ENCODE measurements at places on chromosomes 12 and 14. TPM values are rescaled to one million over a fixed set of nuclear protein-coding genes. Genes with fewer than 3 reads are reported as not detected.

Gene ZFHX2
- 0.16 TPM for total RNA-seq

Gene CAPZA3
- total RNA-seq: not detected

Gene SLCO1B1
- total RNA-seq: not detected

Gene GCH1
- total RNA-seq: 46.0 TPM

Gene INTS13
- 21.2 TPM for total RNA-seq

Gene EID3
- total RNA-seq: 12.2 TPM

GRCh38 chr14:37988472-37988871 lies 219.2 kb upstream of the SSTR1 start:
- DNase-seq: no peak

GRCh38 chr12:72276181-72276805 lies 4.1 kb downstream of the TRHDE start:
- DNase-seq: no peak

GRCh38 chr12:90548595-90548994 lies 406.4 kb downstream of the CCER1 start:
- no peak for DNase-seq

GRCh38 chr14:96239711-96240141 lies 16.3 kb upstream of the BDKRB1 start:
- DNase-seq: no peak

- no peak for DNase-seq
Observed at GRCh38 chr12:122820838-122821271, 14.4 kb upstream of the HIP1R start.

- DNase-seq: no peak
Observed at GRCh38 chr14:99094901-99095300, 177.1 kb downstream of the BCL11B start.

DNA sequence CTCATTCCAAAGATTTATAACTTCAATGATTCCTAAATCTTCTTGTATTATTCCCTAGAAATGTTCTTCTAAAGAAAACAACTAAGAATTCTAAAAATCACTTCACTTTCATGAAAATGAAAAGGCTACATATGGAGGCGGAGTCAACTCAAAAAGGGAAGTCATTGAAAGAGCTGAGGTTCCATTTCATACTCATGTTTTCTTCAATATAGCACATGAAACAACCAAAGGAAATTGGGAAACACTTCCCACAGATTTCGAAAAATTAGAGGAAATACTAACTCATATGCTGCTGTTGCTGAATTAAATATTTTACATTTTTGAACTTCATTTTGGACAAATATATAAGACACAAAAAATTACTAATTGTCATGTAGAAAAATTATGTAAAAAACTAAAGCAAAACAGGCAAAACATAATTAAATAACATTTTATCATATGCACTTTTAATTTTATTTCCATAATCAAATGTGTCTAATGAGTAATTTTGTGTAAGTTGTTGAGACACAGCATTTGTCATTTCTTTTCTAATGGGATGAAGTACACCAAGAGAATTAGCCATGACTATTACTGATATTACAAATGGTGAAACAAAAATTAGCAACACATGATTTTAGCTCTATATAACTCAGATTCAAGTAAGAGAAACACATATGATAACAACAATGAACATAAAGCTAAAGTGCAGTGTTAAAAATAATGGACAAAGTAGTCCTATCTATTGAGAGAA lies at the start of gene CD163:
Gene CD163 (minus strand): TSS at position 92 of the 730 bp plus-strand sequence. CDS start 87 bp downstream, at position 5.
- DNase-seq: no peak

DNA sequence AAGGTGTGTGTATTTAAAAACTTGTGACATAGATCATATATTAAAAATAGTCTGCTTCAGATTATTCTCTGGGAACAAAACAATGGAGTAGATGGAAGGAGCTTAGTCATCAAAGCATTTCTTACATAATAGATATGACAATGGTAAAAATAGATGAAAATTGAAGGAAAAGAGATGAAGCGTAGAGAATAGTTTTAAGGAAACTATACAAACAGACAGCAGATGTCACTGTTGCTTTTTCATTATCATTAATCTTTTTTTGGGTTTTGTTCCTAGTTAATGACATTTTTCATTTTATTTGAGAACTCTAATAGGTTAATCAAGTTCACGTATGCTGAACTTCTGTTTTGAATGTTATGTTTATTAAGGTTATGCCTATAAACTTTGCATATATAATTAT lies 149.2 kb upstream of the FBXO33 start:
- DNase-seq: no peak

DNA sequence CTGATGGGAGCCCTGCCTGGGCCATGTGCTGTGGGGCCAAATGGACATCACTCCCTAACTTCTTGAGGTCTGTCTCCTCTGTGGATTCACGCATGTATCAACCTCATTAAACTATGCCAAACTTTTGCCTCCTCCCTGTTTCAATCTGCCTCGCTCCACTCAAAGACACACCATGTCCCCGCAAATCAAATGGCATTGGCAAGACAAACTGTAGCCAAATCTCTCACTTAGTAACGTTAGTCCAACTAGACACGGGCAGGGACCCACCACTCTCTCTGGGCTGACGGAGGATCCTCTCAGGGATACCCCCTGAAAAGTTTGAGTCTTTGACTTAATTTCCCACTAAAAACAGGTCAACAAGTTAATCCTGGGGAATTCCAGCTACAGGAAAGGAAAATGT lies 8.0 kb downstream of the ZBTB39 start:
- no peak for DNase-seq

GRCh38 chr12:106031761-106032622 lies 106.8 kb downstream of the NUAK1 start:
- DNase-seq: no peak

GRCh38 chr14:49497725-49498348 lies 88.3 kb downstream of the RPS29 start:
- DNase-seq: no peak

- no peak for DNase-seq
Observed at GRCh38 chr14:94227029-94227428, 52.9 kb downstream of the PPP4R4 start.

DNA sequence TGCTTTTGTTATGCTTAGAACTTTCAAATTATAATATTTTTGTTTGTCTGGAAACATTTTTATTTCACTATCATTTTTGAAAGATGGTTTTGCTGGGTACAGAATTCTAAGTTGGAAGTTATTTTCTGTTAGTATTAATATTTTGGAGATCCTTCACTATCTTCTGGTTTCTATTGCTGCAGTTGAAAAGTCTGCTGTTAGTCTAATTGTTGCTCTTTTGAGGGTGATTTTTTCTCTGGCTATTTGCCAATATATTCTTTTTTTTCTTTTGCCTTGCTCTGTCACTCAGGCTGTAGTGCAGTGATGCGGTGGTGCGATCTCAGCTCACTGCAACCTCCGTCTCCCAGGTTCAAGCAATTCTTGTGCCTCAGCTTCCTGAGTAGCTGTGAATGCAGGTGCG lies 28.2 kb upstream of the ARID2 start:
- DNase-seq: no peak

DNA sequence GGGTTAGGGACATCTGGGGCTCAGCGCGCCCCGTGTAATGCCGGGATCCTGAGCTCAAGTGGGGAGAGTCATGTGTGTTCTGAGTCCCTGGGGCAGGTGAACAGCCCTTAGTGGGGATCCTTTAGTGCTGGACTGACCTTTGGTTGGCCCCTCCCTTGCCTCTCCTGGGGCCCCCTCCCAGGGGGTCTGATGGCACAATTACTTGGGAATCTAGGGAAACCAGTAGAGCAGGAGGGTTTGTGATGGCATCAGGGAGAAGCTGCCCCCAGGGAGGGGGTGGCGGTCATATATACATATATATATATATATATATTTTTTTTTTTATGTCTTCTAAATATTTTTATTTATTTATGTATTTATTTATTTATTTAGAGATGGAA lies at the start of gene MORN3:
Gene MORN3 (minus strand): TSS at position 134 of the 380 bp plus-strand sequence. CDS start 171 bp downstream, outside the sequence.
- no peak for DNase-seq

DNA sequence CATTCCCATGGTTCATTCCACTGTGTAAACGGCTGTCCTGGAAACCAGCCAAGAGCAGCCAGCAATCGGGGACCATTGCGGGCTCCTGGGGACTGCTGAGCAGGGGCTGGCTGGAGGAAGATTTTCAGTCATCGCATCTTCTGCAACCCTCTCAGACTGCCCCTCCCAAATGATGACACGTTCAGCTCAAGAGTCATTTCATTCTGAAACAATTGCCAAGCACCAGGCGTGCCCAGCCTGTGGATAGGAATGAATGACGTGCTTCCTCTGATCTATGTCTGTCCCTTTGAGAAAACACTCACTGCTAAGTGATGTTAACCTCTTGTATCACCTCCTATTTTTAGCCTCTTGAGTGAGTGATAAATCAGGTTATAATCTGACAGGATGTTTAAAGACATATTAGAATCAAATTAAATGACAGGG lies 62.0 kb downstream of the NDUFA12 start:
- peak; percentile 22 for DNase-seq
